HCT116 (cell line): ENCODE measurements at places on chromosomes 5 and 9.

GRCh38 chr9:80282766-80283165 lies 711.0 kb downstream of the TLE4 start:
- H3K27me3 ChIP-seq: no peaks in the 10 kb centered on the region
- no peak overlapping the region for H3K27ac ChIP-seq
- no peak for DNase-seq
- H3K36me3 ChIP-seq: no peaks in the 10 kb centered on the region

DNA sequence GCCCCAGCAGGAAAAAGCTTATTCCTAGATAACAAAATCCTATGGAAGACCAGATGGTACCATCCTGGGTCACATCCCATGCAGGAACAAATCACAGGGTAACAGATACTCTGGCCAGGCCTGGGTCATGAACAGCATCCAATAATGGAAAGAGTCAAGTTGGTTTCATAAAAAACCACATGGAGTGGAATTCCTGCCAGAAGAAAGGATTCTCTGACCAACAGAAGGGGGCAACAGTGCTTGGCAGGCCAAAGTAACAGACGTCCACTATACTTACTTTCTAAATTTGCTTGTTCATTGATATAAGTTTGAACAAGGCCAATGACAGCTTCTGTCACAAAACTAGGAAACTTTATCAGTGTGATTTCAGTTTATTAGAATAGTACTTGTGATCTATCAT lies 273.5 kb downstream of the ARRDC3 start:
- H3K4me3 ChIP-seq: no peak overlapping the region
- no peaks in the 10 kb centered on the region for H3K27me3 ChIP-seq
- H3K4me1 ChIP-seq: no peaks in the 10 kb centered on the region
- no peaks in the 10 kb centered on the region for H3K36me3 ChIP-seq
- no peak overlapping the region for H3K27ac ChIP-seq
- DNase-seq: no peak

DNA sequence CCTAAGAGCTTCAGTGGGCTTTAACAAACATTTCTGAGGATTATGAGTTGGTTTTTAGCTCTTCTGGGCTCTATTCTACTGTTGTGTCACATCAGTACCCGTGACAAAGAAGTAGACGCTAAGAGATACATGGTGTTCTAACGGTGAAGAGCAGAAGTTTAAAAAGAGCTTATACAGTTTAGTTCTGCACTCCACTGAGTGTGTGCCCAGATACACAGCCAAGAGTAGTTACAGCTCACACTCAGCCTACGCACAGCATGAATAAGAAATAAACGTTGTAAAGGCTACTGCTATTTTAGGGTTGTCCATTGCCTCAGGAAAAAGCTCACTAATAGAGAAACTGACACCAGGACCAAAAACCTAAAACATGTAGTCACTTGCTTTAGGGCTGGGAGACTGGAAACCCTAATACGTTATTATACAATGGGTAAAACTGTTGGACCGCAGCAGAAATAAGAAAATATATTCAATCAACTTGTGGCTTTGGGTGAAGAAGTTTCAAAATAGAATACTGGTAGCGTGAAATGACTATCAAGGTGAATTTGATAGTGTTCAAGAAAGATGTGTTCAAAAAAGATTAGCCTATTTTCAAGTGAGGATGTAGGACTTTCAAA lies 34.7 kb downstream of the PSIP1 start:
- H3K4me1 ChIP-seq: no peaks in the 10 kb centered on the region
- DNase-seq: no peak
- peaks cover 15% of the 10 kb centered on the region for H3K36me3 ChIP-seq
- H3K27ac ChIP-seq: no peak overlapping the region
- H3K4me3 ChIP-seq: no peak overlapping the region
- no peaks in the 10 kb centered on the region for H3K27me3 ChIP-seq

GRCh38 chr5:97844797-97845196 lies 661.8 kb upstream of the RIOK2 start:
- no peak overlapping the region for H3K4me3 ChIP-seq
- H3K27me3 ChIP-seq: no peaks in the 10 kb centered on the region

- H3K4me3 ChIP-seq: no peak overlapping the region
- H3K27me3 ChIP-seq: no peaks in the 10 kb centered on the region
- no peaks in the 10 kb centered on the region for H3K4me1 ChIP-seq
Measured at GRCh38 chr5:116953251-116953930, 378.8 kb upstream of the SEMA6A start.

GRCh38 chr5:173882632-173883031 lies 5.5 kb upstream of the CPEB4 start:
- H3K27me3 ChIP-seq: no peaks in the 10 kb centered on the region
- H3K4me1 ChIP-seq: no peaks in the 10 kb centered on the region
- H3K36me3 ChIP-seq: no peaks in the 10 kb centered on the region
- H3K27ac ChIP-seq: no peak overlapping the region
- DNase-seq: peak; percentile 13
